ENCODE measurements at places on chromosomes 6 and 20. TPM values are rescaled to one million over a fixed set of nuclear protein-coding genes. Genes with fewer than 3 reads are reported as not detected.

The GSTA2 gene
- total RNA-seq = not detected

The OXT gene
- total RNA-seq = not detected

The FKBP1C gene
- total RNA-seq = 0.41 TPM

The NTSR1 gene
- 9.0 TPM for total RNA-seq

The SLC44A4 gene
- total RNA-seq = not detected

The NKX2-2 gene
- total RNA-seq = 4.4 TPM

The PRDM13 gene
- total RNA-seq = not detected

The BHLHE23 gene
- not detected for total RNA-seq

All from A172 (cell line).